ENCODE measurements at places on chromosomes 5 and 9. TPM values are rescaled to one million over a fixed set of nuclear protein-coding genes. Genes with fewer than 3 reads are reported as not detected.

The PLCXD3 gene
- 0.10 TPM for total RNA-seq

The CDH6 gene
- total RNA-seq = 6.9 TPM

The TGFBI gene
- total RNA-seq = 136 TPM

The MYMK gene
- total RNA-seq = 0.89 TPM

The SPRY4 gene
- total RNA-seq = 8.9 TPM

The SLC34A1 gene
- total RNA-seq = not detected

The TOR1B gene
- total RNA-seq = 16.1 TPM

The ARSI gene
- 2.6 TPM for total RNA-seq

The SELENOP gene
- 597 TPM for total RNA-seq

The PPP3R2 gene
- not detected for total RNA-seq

The CCDC192 gene
- not detected for total RNA-seq

The PDE8B gene
- total RNA-seq = 5.3 TPM

The MSMP gene
- not detected for total RNA-seq

The NUDT12 gene
- 14.6 TPM for total RNA-seq

The ENTPD8 gene
- total RNA-seq = 0.10 TPM

The ANKRD34B gene
- 0.10 TPM for total RNA-seq

The TEX48 gene
- total RNA-seq = not detected

The CA9 gene
- total RNA-seq = 2.2 TPM

The OLFML2A gene
- total RNA-seq = 49.1 TPM
